ENCODE measurements at places on chromosomes 1 and 21.

- DNase-seq, result no peak
Observed at GRCh38 chr1:156498432-156499193, 2.0 kb downstream of the MEF2D start.

DNA sequence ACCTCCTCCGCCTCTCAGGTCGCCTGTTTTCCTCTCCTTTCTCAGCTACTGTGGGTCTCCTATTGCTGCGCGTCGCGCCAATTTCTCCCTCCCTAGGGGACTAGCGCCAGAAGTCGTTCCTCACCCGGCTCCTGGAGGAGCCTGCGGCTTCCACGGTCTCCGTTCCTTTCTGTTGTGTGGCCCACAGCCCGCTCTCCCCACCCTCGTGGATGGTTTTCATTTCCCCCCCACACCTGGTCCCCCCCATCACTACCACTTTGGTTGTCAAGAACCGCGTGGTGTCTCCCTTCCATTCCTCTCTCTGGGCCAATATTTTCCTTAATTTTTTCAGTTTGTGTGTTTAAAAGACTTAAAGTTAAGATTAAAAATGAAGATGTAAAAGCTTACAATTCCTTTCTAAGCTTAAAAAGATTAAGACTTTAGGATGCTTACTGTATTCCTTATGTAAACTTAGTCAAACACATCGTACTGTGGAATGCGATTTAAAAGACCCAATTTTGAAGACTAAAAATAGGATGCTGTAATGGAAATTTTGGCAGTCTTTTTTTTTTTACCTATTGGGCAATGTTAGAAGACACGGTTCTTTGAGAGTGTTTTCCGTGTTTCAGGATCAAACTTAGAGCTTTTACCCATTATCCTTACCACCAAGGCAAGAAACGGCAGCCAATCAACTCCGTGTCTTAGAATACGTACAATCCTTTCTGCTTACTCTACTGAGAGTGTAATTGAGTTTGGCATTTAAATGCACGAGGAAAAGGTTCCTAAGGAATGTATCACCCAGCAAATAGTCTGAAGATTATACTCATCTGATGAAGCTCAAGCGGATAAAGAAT lies 773 bp downstream of the CNST start:
- DNase-seq, result peak; percentile 26

DNA sequence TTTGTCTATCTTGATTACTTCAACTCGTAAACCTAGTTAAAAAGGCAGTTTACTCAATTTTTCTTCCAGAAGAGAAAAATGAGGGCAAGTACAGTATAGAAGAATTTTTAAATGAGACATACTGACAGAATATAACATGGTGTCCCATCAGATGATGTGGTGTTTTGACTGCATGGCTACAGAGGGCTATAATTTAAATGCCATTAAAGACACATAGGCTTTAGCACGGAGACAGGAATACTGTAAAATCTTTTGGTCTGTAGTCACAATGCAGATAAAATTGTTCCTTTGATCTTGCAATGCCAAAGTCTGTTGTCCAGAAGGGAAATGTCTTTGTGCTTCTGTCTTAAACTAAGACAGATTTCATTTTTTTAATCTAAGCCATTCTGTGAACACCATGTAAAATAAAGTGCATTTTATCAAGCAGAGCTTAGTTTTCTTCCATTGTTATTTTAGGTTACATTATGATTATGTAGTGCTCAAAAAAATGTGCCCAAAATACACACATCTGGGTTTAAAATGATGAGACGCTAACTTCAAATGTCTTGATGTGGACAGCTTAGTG lies 249.6 kb downstream of the PTPRC start:
- no peak for DNase-seq

DNA sequence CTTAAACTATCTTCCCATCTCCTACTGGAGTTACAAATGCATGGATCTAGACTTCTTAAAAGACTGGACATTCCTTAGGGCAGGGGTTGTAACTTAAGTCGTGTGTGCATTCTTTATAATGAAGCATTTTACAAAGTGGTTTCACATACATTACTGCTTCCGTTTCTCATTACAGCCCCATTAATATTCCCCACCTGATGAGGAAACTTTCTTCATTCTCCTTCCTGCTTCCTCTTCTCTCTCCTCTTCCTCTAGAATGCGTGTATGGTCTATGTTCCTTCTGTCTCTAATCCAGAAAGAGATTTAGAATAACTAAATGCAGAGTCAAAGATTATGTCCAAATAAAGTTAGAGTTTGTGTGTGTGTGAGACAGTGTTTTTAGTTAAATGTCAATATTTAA lies 1.8 kb upstream of the CAP1 start:
- no peak for DNase-seq

- DNase-seq, result no peak
Observed at GRCh38 chr1:86788300-86789206, 84.2 kb downstream of the SH3GLB1 start.

- DNase-seq, result no peak
Observed at GRCh38 chr1:235014756-235015155, 113.9 kb downstream of the TOMM20 start.

GRCh38 chr1:174219606-174220370 lies 60.5 kb downstream of the RABGAP1L start:
- no peak for DNase-seq

- DNase-seq, result no peak
Observed at GRCh38 chr1:149849947-149850360, 49.4 kb upstream of the BOLA1 start.

- DNase-seq, result peak; percentile 72
Observed at GRCh38 chr1:25608488-25609178, 8.0 kb upstream of the MAN1C1 start.

GRCh38 chr1:84988588-84988987 lies 8.3 kb downstream of the MCOLN2 start:
- DNase-seq, result no peak

GRCh38 chr1:184472136-184472535 lies 85.3 kb downstream of the C1orf21 start:
- DNase-seq, result no peak

GRCh38 chr1:212915245-212916091 lies 34.9 kb upstream of the VASH2 start:
- no peak for DNase-seq

GRCh38 chr1:166479052-166479631 lies 312.3 kb upstream of the FAM78B start:
- DNase-seq, result peak; percentile 17

- DNase-seq, result no peak
Observed at GRCh38 chr21:16587681-16588375, 858.0 kb downstream of the USP25 start.

GRCh38 chr1:6927626-6928025 lies 142.4 kb downstream of the CAMTA1 start:
- no peak for DNase-seq

DNA sequence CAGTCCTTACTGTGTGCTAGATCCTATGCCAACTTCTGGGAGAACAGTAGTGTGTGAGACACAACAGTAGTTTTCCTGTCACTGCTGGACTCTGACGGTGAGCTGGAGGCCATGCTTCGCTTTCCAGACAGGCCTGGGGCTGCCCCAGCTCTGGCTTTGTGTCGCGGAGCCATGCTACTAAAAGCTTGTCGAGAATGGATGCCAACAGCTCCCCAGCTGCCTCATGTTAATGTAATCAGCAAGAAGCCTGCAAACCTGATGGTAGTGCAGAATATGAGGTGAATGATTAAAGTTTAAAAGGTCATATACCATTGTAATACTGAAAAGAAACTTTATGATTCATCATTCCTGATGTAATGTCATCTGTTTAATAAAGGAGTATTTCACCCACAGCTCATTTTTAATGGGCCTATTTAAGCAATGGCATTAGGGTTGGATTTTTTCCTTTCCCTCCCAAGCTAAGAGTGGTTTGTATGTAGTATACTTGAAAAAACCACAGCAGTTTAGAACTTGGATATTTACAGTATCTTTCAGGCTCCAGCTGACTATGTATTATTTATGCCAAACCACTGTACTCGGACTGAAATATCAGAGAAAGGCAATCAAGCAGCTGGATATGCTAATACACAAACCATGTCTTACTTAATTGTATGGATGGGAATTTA lies 343.0 kb downstream of the NUF2 start:
- no peak for DNase-seq

GRCh38 chr1:202762019-202762418 lies 46.2 kb downstream of the KDM5B start:
- DNase-seq, result no peak

DNA sequence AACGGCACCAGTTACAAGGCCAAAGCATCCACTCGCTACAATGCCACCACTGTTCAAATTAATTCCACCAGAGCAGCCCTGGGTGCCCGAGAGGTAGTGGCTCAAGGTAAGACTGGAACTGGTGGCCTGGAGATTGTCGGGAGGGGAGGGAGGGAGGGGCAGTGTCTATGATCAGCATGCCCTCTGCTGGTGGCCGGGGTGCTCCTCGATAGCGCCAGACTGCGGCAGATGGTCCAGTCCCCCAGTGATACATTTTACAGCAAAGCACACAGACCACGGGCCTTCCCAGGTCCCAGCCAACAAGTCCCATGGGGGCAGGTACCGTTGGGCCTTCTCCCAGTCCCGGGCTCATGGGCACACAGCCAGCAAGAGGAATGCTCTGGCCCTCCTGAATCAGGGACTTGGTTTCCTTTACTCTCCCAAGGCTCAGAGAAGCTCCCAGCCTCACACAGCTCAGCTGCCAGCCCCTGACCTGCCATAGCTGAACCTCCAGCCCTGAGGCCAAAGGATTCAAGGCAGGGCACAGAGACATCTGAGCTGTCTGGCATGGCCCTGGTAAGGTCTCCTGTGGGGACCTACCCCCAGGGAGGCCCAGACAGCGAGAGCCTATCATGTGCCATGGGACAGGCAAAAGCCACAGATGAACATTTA lies 15.3 kb downstream of the ACOT7 start:
- no peak for DNase-seq

GRCh38 chr1:8603220-8603616 lies 214.2 kb downstream of the RERE start:
- DNase-seq, result no peak

Measured in T-helper 17 cell (primary cell).